Putamen (tissue), 1 donor: ENCODE measurements at places on chromosomes 2 and 18.

DNA sequence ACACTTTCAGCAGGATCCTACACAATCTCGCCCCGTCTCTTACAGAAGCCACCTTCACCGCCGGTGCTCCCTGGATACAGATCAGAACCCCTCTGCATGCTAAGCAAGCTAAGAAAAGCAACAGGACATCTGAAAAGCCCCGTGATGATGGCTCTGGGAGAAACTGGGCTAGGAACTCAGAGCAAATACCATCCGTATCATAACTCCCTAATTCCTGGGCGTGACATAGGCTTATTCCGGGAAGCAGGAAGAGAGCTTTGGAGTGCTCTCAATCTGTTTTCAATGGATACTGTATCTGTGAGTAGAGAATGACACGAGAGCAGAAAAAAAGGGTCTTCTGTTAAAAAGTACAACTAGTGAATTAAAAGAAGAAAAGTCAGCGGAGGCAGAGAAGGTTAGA is 121.6 kb downstream of the SPP2 start:
- DNase-seq, result no peak

DNA sequence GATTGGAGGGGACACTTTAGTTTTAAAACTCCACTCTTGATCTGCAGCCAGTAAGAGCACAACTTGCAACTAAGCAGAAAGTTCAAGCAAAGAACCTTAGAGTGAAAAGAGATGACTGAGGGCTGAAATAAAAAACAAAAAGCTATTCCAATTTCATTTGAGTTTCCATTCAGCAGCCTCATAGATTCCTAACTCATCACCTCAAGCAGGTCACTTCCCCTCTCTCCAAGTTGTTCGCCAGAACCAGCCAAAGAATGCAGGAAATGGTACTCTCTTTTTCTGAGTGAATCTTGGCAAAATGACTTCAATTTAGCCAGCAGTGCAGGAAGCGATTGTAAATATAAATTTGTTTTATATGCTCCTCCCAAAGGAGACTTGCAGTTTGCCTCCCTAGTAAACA is 213.3 kb downstream of the SETBP1 start:
- no peak for DNase-seq

DNA sequence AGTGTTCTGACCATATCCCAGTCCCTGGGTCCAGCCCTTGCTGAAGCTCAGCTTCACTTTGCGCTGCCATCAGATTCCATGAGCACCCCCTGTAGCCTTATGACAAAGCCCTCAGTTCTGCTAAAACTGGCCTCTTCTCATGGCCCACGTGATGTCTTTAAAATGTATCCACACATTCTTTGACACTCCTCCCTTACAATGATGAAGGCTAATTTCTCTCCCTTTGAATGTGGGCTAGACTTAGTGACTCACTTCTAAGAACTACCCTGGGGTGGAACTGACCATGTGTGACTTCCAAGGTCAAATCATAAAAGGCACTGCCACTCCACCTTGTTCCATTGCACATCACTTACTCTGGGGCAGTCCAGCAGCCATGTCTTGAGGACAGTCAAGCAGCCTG is 45.4 kb upstream of the GORASP2 start:
- no peak for DNase-seq

DNA sequence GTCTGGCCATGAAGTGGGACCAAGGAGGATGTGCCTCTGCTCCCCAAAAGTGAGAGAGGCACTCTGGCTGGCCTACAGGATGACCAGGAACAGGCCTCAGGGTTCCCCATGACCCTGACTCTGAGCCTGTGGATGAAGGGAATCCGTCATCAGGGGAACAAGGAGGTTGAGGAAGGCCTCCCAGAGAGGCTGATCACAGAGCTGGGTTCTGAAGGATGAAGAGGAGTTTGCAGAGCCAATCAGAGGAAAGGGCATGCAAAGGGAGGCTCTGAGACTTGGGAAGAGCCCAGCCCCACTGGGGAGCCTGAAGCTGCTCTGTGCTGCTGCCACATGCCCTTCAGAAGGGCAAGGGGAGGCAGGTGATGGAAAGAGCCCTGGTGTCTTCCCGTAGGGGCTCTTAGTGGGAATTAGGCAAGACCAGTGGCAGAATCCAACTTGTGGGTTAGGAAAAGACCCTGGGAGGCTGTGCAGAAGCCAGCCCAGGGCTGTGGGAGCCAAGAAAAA is 141.3 kb upstream of the ID2 start:
- DNase-seq, result no peak

DNA sequence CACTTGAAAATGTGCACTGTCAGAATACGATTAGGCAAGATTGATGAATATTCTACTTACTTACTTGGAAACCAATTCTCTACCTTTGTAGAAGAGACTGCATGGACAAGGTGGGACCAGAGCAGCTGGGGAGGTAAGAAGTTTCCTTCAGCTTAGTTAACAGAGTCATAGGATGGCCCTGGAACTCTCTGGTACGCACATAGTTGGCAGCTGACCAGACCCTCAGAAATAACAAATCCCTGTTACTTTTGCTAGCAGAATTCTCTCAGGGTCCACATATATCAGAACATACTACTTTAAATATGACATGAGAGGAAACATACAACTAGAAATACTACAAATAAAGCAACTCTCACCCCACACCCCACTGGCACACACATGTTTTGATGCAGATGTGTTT is 24.8 kb upstream of the STAT1 start:
- no peak for DNase-seq

GRCh38 chr18:23879544-23879943 is 135.0 kb upstream of the TTC39C start:
- no peak for DNase-seq

GRCh38 chr2:18849841-18850578 is 260.6 kb upstream of the NT5C1B start:
- DNase-seq, result no peak

GRCh38 chr2:161625996-161626395 is 1.8 kb downstream of the SLC4A10 start:
- no peak for DNase-seq

DNA sequence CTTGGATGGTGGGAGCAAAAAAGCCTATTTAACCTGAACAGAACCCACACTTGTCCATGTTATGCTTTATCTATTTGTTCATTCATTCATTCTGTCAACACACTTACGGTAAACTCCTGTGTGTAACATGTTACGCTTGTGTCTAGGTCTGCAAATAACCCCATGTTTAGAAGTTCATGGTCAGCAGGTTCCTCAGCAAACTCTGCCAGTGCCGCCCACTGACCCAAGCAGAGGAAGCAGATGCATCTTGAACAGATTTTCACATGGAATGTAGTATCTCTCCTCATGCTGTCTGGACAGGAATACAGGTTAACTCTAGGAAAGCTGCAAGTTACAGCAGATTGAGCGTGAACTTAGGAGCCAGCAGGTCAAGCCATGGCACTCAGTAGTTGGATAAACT is 213.7 kb upstream of the COPS8 start:
- DNase-seq, result no peak

GRCh38 chr2:113225263-113226259 is 51.8 kb downstream of the PSD4 start:
- DNase-seq, result no peak

DNA sequence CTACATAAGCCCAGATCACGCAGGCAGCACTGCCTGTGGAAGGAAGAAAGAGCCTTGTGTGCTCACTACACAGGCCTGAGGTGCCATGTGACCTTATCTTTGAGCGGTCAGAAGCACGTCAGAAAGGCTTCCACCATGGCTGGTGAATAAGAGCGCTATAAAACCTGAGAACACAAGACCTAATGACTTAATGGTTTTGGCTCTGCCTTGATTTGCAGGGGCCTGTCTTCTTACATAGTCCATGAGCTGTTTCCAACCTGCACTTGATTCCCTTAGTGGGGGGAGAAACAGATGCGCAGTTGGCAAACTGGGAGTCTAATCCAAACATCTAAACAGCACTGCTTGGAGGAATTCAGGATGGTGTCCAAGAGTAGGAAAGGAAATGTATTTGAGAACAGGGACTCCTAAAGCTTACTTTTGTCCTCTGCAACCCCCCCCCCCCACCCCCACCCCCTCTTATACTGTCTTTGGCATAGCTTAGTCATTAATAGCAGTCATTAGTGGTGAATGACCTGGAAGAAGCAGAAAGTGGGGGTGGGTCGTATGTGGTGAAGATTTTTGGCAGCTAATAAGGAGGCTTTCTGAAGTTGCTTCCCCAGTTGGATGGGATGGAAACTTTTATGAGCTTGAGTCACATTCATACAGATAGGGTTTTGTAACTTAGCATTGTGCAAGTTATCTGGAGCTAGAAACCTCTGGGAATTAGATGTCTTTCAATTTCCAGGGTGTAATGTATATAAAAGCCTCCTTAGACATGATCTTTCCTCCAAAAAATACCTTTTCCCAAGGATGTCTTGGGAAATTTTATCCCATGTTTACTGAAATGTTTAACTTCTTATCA is 454.1 kb downstream of the MEIS1 start:
- DNase-seq, result no peak

GRCh38 chr18:21194871-21195771 is 46.9 kb upstream of the GREB1L start:
- peak; percentile 25 for DNase-seq

DNA sequence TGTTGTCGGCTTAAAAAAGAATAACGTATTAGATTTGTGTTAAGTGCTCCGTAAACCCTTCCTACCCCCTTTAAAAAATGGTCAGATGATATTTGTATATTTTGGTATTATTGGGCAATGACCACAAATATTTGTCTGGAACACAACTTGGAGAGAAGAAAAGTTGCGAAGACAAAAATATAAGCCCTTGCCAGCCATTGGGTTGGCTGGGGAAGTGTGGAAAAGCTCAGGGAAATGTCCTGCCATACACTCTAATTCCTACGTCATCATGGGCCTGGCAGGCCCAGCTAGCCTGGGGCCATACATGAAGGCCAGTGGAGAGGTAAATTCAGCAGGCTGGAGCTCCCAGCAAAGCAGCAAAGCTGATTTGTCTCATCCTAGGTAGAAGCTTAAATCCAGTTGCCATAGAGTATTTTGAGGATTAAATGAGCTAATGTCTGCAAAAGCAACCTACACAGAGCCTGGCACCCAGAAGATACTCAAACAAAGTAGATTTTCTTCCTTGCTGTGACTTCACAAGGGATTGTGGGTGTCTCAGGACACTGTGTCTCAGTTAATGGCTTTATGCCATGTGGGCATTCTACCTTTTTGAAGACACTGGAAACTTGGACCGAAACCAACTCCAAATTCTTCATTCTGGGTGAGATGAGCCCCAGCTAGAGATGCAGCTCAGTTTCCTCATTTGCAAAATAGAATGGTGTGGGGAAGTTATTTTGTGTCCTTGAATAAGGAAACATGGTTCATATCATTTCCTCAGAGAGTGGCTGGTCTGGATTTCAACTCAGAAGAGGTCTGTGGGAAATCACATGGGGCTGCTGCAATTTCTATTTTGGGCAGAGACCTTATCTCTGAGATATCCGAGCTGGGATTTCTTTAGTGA is 87.9 kb upstream of the MAP4K3 start:
- DNase-seq, result no peak
